Mesenchymal stem cell (in vitro differentiated cells and primary cell): ENCODE measurements at places on chromosomes 6 and 20.

DNA sequence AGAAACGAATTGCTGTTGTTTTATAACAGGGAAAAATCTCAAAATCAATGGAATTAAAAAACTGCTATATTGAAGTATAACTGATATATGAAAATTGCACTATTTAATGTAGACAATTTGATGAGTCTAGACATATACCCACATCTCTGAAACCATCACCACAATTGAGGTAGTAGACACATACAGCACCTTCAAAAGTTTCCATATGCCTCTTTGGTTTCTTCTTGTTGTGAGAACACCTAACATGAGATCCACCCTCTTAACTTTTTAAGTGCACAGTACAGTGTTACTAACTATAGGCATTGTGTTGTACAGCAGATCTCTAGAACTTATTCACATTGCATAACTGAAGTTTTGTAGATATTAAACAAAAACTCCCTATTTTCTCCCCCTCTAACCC is 14.0 kb upstream of the SLC17A5 start:
- H3K4me1 ChIP-seq = no peaks in the 10 kb centered on the region
- no peak overlapping the region for H3K4me3 ChIP-seq
- no peak overlapping the region for H3K27ac ChIP-seq
- H3K36me3 ChIP-seq = no peaks in the 10 kb centered on the region

DNA sequence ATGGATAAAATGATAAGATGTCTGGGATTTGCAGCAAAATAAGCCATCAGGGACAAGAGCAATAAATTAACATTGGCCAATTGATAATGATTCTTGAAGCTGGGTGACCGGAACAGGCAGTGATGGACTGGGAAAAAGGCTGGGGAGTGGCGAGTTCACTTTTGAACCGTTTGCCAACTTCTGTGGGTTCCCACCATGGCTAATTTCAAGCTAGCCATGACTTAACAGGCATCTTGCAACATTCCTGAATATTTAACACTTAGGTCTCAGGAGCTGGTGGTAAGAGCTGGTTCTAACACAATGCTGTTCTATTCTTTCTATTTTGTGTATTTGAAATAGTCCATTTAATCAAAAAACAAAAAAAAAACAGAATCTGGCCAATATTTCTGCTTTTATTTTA is 37.6 kb upstream of the CD83 start:
- H3K27ac ChIP-seq = no peak overlapping the region
- H3K36me3 ChIP-seq = no peaks in the 10 kb centered on the region
- H3K4me3 ChIP-seq = no peak overlapping the region
- H3K4me1 ChIP-seq = peaks cover 2% of the 10 kb centered on the region
- H3K27me3 ChIP-seq = no peaks in the 10 kb centered on the region
- DNase-seq = no peak

DNA sequence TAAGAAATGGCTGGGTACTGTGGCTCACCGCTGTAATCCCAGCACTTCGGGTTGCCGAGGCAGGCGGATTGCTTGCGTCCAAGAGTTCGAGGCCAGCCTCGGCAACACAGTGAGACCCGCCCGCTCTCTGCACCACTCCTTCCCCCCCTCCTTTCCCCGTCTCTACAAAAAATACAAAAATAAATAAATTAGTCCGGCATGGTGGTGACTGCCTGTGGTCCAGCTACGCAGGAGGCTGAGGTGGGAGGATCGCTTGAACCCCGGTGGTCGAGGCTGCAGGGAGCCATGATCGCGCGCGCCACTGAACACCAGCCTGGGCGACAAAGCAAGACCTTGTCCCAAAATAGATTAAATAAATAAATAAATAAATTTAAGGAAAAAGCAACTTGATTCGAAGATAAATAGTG is 448 bp upstream of the RNF114 start:
- peaks cover 6% of the 10 kb centered on the region for H3K36me3 ChIP-seq
- H3K4me3 ChIP-seq = peak overlapping the region; percentile 100
- H3K27me3 ChIP-seq = no peaks in the 10 kb centered on the region
- no peak overlapping the region for H3K27ac ChIP-seq

- H3K4me1 ChIP-seq = peaks cover 3% of the 10 kb centered on the region
- peak overlapping the region; percentile 98 for H3K4me3 ChIP-seq
- peak overlapping the region; percentile 87 for H3K27ac ChIP-seq
- H3K27me3 ChIP-seq = no peaks in the 10 kb centered on the region
- H3K36me3 ChIP-seq = peaks cover 20% of the 10 kb centered on the region
These were observed 878 bp upstream of the PNRC1 start for GRCh38 chr6:89079511-89080234.

DNA sequence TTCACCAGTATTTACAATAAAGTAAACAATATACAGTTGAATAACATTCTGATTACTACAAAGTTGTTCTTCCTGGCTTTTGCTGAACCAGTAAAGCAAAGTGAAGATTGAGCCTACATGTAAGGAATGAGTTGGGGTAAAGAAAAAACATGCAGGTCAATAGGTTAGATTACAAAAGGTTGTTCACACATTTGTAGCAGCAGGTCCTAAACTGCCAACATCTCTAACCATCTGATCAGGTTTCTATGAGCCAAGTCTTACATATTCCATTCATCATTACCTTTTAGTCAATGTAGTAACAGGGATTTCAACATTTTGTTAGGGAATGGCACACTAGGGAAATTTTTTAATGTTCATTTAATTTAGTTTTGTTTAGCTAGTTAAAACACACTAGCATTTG is 9.3 kb upstream of the CALHM6 start:
- no peak for DNase-seq
- no peaks in the 10 kb centered on the region for H3K27me3 ChIP-seq
- no peak overlapping the region for H3K4me3 ChIP-seq

- no peaks in the 10 kb centered on the region for H3K27me3 ChIP-seq
- H3K4me3 ChIP-seq = no peak overlapping the region
- no peak for DNase-seq
- H3K4me1 ChIP-seq = no peaks in the 10 kb centered on the region
These were observed 119.7 kb upstream of the ZFP64 start for GRCh38 chr20:52311209-52311794.

DNA sequence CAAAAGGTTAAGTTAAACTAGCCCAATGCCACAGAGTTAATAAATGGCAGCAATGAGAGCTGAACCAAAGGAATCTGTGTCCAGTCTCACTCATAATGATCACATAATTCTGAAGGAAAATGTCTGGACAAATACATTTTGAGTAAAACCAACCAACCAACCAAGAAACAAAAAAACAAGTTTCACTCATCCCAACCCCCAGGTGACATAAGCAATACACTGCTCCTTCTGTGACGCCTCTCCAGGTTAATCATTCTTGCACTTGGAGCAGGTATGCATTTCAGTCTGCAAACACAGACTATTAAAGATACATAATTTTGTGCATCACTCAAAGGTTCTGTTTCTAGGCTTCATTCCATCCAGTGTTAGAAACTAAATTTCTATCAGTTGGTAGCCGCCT is 35.2 kb upstream of the MC3R start:
- H3K27me3 ChIP-seq = no peaks in the 10 kb centered on the region
- H3K4me1 ChIP-seq = no peaks in the 10 kb centered on the region
- no peaks in the 10 kb centered on the region for H3K36me3 ChIP-seq
- DNase-seq = no peak

DNA sequence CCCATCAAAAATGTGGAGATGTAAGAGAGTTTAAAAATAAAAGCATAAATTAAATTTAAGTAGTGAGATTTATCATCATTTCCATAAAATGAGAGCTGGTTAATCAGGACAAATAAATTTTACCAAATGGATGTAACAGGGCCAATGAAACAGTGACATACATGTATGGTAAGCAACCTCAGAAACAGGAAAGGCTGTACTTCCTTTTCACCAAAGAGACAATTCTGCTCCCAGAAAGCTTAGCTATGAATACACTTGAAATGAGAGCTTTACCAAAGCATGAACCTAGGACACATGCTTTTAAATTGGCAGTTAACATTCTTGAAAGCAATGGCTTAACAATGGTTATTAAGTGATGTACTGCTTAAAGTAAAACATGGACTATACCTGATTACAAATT is 12.1 kb upstream of the UBE2J1 start:
- DNase-seq = no peak
- H3K27me3 ChIP-seq = no peaks in the 10 kb centered on the region
- H3K27ac ChIP-seq = no peak overlapping the region
- H3K4me1 ChIP-seq = no peaks in the 10 kb centered on the region

DNA sequence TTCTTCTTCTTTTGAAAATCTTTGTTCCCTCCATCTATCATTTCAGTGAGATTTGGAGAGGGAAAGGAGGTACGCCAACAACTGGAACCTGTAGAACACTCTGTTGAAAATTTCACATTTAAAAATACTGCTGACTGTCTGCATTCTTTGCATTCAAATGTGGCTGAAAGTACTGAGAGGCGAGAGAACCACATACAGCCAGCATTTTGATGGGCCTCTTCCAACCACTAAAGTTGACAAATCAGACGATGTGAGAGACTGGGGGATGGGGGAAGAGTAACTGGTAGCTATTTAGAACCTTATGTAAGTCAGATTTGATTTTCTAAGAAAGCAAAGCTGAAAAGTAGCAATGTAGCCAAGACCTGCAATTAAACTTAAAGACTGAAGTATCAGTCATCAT is 77.5 kb downstream of the FKBP5 start:
- peak overlapping the region; percentile 17 for H3K27ac ChIP-seq
- H3K4me1 ChIP-seq = peaks cover 2% of the 10 kb centered on the region
- no peaks in the 10 kb centered on the region for H3K36me3 ChIP-seq
- DNase-seq = peak; percentile 59
- no peaks in the 10 kb centered on the region for H3K27me3 ChIP-seq
- H3K4me3 ChIP-seq = no peak overlapping the region

DNA sequence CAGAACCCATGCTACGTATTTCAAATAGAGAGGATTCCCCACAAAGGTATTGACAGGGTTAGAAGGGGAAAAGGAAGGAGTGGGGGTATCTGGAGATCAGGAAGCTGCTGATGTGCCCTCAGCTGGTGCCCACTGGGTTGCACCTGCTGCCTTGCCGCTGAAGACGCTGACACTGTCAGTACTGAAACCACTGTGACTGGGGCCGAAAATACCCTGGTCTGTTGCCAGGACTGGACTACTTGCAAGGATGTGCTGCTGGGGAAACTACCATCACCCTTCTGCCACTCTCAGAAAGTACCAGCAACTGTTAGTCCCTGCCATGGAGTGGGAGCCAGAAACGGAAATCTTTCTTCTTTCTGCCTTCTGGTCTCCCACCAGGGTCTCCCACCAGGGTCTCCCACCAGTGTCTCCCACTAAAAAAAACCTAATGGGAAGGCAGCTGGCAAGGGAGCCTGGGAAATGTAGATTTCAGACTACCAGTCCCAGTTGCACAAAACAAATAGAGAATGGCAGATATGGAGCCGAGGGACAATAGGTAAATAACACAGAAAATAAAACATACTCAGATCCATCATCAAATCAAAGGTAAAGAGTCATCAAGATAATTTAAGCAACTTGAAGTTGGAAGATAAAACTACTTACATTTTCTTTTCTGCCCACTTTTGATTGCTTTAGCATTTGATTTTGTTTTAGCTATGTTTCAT is 204.8 kb downstream of the TPBG start:
- no peak for DNase-seq
- peaks cover 6% of the 10 kb centered on the region for H3K4me1 ChIP-seq

GRCh38 chr20:63940071-63940471 is 16.1 kb downstream of the UCKL1 start:
- peaks cover 74% of the 10 kb centered on the region for H3K36me3 ChIP-seq
- no peaks in the 10 kb centered on the region for H3K27me3 ChIP-seq
- H3K4me1 ChIP-seq = peaks cover 18% of the 10 kb centered on the region
- DNase-seq = no peak
- H3K27ac ChIP-seq = no peak overlapping the region
- no peak overlapping the region for H3K4me3 ChIP-seq

DNA sequence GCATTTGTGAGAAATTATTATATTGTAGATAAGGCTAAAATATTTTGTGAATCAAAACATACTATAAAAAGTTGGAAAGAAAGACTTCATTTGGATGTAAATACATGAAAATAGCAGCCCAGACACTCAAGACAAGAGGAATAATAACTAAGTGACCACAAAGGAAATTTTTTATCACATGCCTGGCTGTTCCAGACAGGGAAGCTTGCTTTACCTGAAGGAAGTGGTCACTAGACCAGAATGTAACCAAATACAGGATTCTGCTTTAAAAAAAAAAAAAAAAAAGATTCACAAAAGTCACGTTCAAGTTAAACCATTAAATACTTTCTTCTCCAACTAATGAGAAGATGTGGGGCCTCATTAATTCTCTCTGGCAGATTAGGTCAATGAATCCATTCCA is 9.3 kb upstream of the HLA-DQB2 start:
- peaks cover 77% of the 10 kb centered on the region for H3K27me3 ChIP-seq
- no peaks in the 10 kb centered on the region for H3K36me3 ChIP-seq
- H3K4me1 ChIP-seq = no peaks in the 10 kb centered on the region
- H3K4me3 ChIP-seq = no peak overlapping the region

- peak; percentile 61 for DNase-seq
- no peak overlapping the region for H3K4me3 ChIP-seq
- H3K27ac ChIP-seq = peak overlapping the region; percentile 86
- H3K4me1 ChIP-seq = no peaks in the 10 kb centered on the region
These were observed 228.8 kb upstream of the FAM83B start for GRCh38 chr6:54617730-54618129.

- H3K27me3 ChIP-seq = no peaks in the 10 kb centered on the region
- peaks cover 40% of the 10 kb centered on the region for H3K36me3 ChIP-seq
- peak; percentile 72 for DNase-seq
- peaks cover 2% of the 10 kb centered on the region for H3K4me1 ChIP-seq
These were observed 121.8 kb downstream of the SASH1 start for GRCh38 chr6:148464319-148465010.

DNA sequence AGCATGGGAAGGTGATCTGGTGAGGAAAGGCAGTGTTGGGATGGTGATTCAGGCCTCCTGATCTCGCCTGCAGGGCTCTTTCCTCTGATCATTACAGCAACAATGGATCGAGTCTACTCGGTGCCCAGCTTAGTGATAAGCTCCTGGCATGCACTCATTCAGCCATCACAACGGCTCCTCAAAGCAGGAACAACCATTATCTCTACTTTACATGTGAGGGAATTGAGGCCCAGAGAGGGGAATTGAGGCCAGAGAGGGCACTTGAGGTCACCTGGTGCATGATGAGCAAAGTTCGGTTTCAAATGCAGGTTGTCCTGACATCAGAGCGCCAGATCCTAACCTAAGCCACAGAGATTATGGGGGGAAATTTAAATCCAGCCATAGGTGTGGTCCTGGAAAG is 42.0 kb upstream of the BPIFA2 start:
- no peaks in the 10 kb centered on the region for H3K36me3 ChIP-seq
- no peak for DNase-seq
- H3K27ac ChIP-seq = no peak overlapping the region
- H3K4me3 ChIP-seq = no peak overlapping the region
- no peaks in the 10 kb centered on the region for H3K4me1 ChIP-seq
- peaks cover 31% of the 10 kb centered on the region for H3K27me3 ChIP-seq
